ENCODE measurements at places on chromosomes 5 and 9. TPM values are rescaled to one million over a fixed set of nuclear protein-coding genes. Genes with fewer than 3 reads are reported as not detected.

LRRTM2 gene
- 0.07 TPM for total RNA-seq

SPATA31E1 gene
- total RNA-seq = not detected

GFM2 gene
- total RNA-seq = 30.9 TPM

CCDC180 gene
- total RNA-seq = 1.1 TPM

WWC1 gene
- total RNA-seq = 1.3 TPM

SH3RF2 gene
- total RNA-seq = 0.12 TPM

YIPF5 gene
- total RNA-seq = 42.1 TPM

PCDHB16 gene
- total RNA-seq = not detected

BTNL8 gene
- not detected for total RNA-seq

EIF4E1B gene
- total RNA-seq = not detected

IFNB1 gene
- total RNA-seq = 0.26 TPM

IFNA13 gene
- total RNA-seq = not detected

SETD9 gene
- 7.4 TPM for total RNA-seq

NAA35 gene
- total RNA-seq = 23.0 TPM

TMEM252 gene
- not detected for total RNA-seq

PFN3 gene
- total RNA-seq = not detected

FAM221B gene
- total RNA-seq = not detected

PCSK5 gene
- 2.0 TPM for total RNA-seq

SH3TC2 gene
- total RNA-seq = not detected

FRRS1L gene
- not detected for total RNA-seq

CARD9 gene
- 2.4 TPM for total RNA-seq

KDM3B gene
- 39.6 TPM for total RNA-seq

LRRC19 gene
- not detected for total RNA-seq

SLC34A3 gene
- not detected for total RNA-seq

DHFR gene
- total RNA-seq = 108 TPM

ORM2 gene
- total RNA-seq = not detected

FTMT gene
- total RNA-seq = not detected

PLAC8L1 gene
- 0.36 TPM for total RNA-seq

RGMB gene
- 3.3 TPM for total RNA-seq

PAEP gene
- total RNA-seq = not detected

PRRC1 gene
- total RNA-seq = 44.0 TPM

KIF2A gene
- total RNA-seq = 209 TPM

NTRK2 gene
- 0.45 TPM for total RNA-seq

KIF20A gene
- 60.3 TPM for total RNA-seq

BRINP1 gene
- not detected for total RNA-seq

Data from activated CD4-positive, alpha-beta memory T cell treated with anti-CD3 and anti-CD28 coated beads for 36 hours (primary cell).